ENCODE measurements at places on chromosomes 6 and 20. TPM values are rescaled to one million over a fixed set of nuclear protein-coding genes. Genes with fewer than 3 reads are reported as not detected.

Gene CALHM5
- polyA plus RNA-seq = not detected

- no peak for DNase-seq
- H3K4me3 ChIP-seq = no peak overlapping the region
- no peak overlapping the region for H3K27ac ChIP-seq
- H3K36me3 ChIP-seq = no peaks in the 10 kb centered on the region
- peaks cover 4% of the 10 kb centered on the region for H3K27me3 ChIP-seq
These were observed 132.8 kb upstream of the CDH4 start for GRCh38 chr20:61119273-61119672.

- DNase-seq = no peak
- H3K27ac ChIP-seq = no peak overlapping the region
- H3K27me3 ChIP-seq = no peaks in the 10 kb centered on the region
These were observed 151.4 kb downstream of the CEBPB start for GRCh38 chr20:50341880-50342637.

Gene MOG
- polyA plus RNA-seq = not detected

- no peak for DNase-seq
- peaks cover 8% of the 10 kb centered on the region for H3K4me1 ChIP-seq
- H3K27ac ChIP-seq = no peak overlapping the region
- no peak overlapping the region for H3K4me3 ChIP-seq
These were observed 695.2 kb downstream of the QKI start for GRCh38 chr6:164109770-164110140.

GRCh38 chr6:52389264-52389625 is 27.3 kb downstream of the PAQR8 start:
- peaks cover 53% of the 10 kb centered on the region for H3K4me1 ChIP-seq
- peaks cover 2% of the 10 kb centered on the region for H3K36me3 ChIP-seq
- no peaks in the 10 kb centered on the region for H3K27me3 ChIP-seq

DNA sequence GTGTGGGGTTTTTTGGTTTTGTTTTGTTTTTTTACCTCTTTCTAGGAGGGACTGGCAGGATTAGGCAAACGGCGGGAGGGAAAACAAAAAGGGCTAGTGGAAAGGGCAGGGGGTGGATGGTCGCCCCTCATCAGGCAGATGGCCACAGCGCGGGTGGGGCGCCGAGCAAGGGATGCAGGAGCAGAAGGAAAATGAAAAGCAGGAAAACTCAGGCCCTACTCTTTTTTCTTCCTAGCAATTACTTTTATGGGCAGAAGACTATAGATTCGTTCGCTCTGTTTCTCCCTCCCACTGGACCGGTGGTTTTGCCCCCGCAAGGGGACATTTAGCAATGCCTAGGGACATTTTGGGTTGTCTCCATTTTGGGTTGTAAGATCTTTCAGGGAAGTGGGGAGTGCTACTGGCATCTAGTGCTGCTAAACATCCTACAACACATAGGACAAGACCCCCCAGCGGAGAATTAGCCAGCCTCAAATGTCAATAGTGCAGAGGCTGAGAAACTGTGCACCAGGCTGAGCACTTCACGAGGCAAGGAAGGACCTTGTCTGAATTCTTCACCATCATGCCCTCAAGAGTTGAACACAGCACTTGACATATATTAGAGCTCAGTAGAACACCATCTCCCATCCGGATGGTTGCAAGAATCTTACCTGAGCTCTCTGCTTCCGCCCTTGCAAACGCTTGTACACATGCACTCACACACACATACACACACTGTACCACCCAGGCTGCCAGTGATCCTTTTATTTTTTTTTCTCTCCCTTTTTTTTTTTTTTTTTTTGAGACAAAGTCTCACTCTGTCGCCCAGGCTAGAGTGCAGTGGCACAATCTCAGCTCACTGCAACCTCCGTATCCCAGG is 4.8 kb upstream of the ZMYND8 start:
- no peak for DNase-seq
- peak overlapping the region; percentile 30 for H3K27ac ChIP-seq
- H3K27me3 ChIP-seq = no peaks in the 10 kb centered on the region

DNA sequence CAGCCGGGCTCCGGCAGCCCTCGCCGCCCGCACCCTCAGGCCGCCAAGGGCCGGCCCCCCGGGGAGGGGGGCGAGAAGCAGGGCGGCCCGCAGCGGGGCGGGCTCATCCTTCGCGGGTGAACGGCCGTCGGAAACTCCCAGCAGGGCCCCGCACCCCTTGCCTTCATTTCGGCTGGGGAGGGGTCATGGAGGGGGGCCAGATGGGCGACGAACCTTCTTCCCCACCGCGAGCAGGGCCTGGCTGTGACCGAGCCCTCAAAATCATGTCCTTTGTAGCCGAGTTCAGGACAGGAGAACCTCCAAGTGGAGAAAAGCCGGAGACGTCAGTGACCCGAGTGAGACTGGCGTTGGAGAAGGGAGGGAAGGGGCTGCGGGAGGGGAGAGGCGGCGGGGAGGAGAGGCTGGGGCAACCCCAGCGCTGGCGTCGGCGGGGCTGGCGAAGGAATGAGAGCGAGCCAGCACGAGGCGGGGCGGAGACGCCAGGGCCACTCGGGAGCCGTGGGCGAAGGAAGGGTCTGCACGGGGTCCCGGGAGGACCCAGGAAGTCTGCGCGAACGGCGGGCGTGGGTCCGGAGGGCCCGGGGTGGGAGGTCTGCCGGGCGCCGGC is 571 bp upstream of the FOXC1 start:
- no peak overlapping the region for H3K27ac ChIP-seq
- peak overlapping the region; percentile 64 for H3K4me3 ChIP-seq
- peaks cover 22% of the 10 kb centered on the region for H3K4me1 ChIP-seq
- peaks cover 5% of the 10 kb centered on the region for H3K36me3 ChIP-seq

Gene MAS1
- polyA plus RNA-seq = not detected

GRCh38 chr6:63676412-63677114 is 41.0 kb downstream of the PHF3 start:
- DNase-seq = no peak
- H3K27me3 ChIP-seq = no peaks in the 10 kb centered on the region
- H3K36me3 ChIP-seq = peaks cover 18% of the 10 kb centered on the region
- H3K27ac ChIP-seq = no peak overlapping the region
- peaks cover 49% of the 10 kb centered on the region for H3K4me1 ChIP-seq

DNA sequence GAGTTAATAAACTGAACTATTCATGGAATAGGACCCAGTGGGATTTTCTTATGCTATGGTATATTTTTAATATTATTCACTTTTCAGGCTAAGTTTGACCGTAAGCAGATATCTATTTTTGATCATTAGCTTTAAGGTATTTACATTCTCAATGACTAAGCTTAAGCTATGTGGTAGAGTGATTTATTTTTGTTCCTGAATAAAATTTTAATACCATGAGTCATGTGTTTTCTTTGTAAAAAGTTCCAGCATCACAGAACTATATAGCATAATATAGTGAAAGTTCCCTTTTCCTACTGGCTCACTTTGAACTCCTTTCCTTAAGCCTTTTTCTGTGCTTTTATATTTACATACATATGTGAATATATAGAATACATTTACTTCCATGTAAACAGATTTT is 75.8 kb downstream of the BCKDHB start:
- H3K4me3 ChIP-seq = no peak overlapping the region
- DNase-seq = no peak
- peaks cover 56% of the 10 kb centered on the region for H3K36me3 ChIP-seq
- no peaks in the 10 kb centered on the region for H3K27me3 ChIP-seq
- H3K27ac ChIP-seq = no peak overlapping the region

- H3K27ac ChIP-seq = no peak overlapping the region
- no peaks in the 10 kb centered on the region for H3K36me3 ChIP-seq
- peaks cover 6% of the 10 kb centered on the region for H3K27me3 ChIP-seq
- H3K4me1 ChIP-seq = no peaks in the 10 kb centered on the region
These were observed 16.9 kb downstream of the FUT9 start for GRCh38 chr6:96032661-96033060.

GRCh38 chr6:106273087-106273486 is 52.5 kb downstream of the ATG5 start:
- no peaks in the 10 kb centered on the region for H3K4me1 ChIP-seq
- H3K27ac ChIP-seq = peak overlapping the region; percentile 30
- DNase-seq = no peak
- H3K27me3 ChIP-seq = no peaks in the 10 kb centered on the region
- no peak overlapping the region for H3K4me3 ChIP-seq

GRCh38 chr6:147507162-147508041 is 1.1 kb upstream of the SAMD5 start:
- peak overlapping the region; percentile 41 for H3K4me3 ChIP-seq
- peaks cover 15% of the 10 kb centered on the region for H3K4me1 ChIP-seq
- no peak overlapping the region for H3K27ac ChIP-seq
- H3K27me3 ChIP-seq = peaks cover 61% of the 10 kb centered on the region
- no peaks in the 10 kb centered on the region for H3K36me3 ChIP-seq
- DNase-seq = no peak

DNA sequence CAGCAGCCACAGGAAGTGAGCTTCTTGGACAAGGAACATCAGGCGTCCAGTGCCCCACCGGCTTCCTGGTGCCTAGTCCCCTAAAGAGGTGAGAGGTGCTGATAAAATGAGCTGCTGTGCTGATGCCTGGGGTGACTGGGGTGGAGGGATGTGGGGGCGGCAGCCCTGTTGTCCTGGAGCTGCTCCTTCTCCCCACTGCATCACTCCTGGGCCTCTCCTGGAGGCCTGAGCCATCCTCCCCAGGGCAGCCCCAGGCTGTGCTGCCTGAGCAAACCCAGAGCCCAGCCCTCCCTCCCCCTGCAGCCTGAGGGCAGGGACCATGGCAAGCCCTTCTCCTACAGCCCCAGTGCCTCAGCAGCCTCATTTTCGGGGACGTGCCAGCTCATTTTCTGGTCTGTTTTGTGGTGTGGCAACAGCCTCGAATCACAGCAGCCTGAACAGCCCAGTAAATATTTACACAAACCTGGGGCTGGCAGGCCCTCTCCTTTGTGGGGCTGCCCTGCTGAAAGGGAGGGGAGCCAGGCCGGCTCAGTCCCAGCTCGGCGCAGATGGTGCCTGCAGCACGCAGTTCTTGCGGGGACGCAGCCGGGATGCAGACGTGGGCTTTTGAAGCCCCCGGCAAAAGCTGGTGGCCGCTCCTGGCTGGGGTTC is 259.9 kb downstream of the DLL1 start:
- H3K27ac ChIP-seq = peak overlapping the region; percentile 29
- H3K4me1 ChIP-seq = no peaks in the 10 kb centered on the region
- DNase-seq = no peak
- no peak overlapping the region for H3K4me3 ChIP-seq
- H3K27me3 ChIP-seq = no peaks in the 10 kb centered on the region

DNA sequence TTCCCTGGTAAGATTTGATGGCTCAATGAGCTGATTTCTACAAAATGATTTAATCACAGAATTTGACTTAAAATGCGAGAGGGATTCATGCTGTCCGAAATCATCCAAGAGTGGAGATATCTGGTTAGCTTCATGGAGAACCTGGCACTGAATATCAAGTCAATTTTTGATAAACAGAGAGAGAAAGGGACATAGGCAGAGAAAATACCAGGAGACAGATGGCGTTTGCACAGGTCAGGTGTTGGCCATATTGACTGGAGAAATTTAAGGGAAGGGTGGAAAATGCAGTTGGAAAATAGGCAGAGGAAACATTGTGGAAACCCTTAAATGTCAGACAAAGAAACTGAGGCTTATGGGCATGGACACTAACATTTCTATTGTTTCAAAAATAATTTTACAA is 47.0 kb downstream of the BCAS1 start:
- no peak overlapping the region for H3K4me3 ChIP-seq
- H3K4me1 ChIP-seq = no peaks in the 10 kb centered on the region
- H3K27me3 ChIP-seq = peaks cover 1% of the 10 kb centered on the region
- no peaks in the 10 kb centered on the region for H3K36me3 ChIP-seq
- H3K27ac ChIP-seq = no peak overlapping the region

DNA sequence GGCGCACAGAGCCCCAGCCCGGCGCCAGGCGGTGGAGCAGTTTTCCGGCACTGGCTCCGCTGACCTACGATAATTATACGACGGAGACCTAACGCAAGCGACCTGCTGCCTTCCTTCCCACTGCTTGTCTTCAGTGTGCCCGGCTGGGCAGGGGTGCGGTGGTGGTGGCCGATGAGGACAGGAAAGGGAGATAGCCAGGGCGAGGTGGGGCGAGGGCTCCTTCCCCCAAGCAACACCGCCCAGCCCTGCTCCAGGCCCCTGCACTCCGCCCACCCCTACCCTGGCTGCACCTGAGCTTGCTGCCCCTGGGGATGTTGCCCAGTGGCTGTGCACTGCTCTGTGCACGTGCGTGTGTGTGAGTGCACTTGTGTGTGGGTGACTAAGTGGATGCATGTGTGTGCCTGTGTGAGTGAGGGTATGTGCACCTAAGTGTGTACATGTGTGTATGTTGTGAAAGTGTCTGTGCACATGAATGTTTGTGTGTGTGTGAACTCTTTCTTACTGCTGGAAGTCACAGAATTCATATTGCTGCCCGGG is 42.6 kb upstream of the IRF4 start:
- DNase-seq = no peak
- H3K36me3 ChIP-seq = no peaks in the 10 kb centered on the region
- no peak overlapping the region for H3K4me3 ChIP-seq

DNA sequence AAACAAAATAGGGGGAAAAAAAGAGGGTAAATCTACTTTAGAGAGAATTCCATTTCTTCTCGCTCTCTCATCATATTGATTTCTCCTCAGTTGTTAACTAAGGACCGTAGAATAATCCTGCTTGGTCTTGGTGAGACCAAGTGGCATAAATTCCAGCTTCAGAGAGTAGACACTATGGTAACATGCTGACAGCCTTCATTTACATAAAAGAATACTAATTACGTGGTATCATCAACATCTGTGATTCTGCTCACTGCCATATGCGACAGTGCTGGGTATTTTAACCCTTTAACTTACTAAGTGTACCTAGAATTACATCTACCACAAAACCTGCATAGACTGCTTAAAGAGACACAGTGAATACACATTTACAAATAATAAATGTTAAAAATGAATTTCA is 27.1 kb downstream of the TOMM6 start:
- no peaks in the 10 kb centered on the region for H3K36me3 ChIP-seq
- H3K27ac ChIP-seq = no peak overlapping the region
- no peak for DNase-seq
- H3K4me3 ChIP-seq = no peak overlapping the region
- H3K27me3 ChIP-seq = no peaks in the 10 kb centered on the region

Data from naive thymus-derived CD8-positive, alpha-beta T cell (primary cell).